ENCODE measurements at places on chromosomes 6 and 20.

GRCh38 chr20:43564993-43565757 is 6.3 kb downstream of the SGK2 start:
- no peak for DNase-seq

DNA sequence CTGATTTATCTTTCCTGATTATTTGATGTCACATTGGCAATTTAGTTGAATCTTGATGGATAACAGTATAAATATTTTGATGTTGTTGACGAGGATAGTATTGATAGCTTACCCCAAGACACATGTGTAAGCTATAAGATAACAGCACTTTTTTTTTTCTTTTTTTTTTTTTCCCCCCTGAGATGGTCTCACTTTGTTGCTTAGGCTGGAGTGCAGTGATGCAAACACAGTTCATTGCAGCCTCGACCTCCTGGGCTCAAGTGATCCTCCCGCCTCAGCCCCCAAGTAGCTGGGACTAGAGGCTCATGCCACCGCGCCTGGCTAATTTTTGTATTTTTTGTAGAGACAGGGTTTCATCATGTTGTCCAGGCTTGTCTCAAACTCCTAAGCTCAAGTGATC is 21.8 kb downstream of the MYO6 start:
- DNase-seq = no peak

DNA sequence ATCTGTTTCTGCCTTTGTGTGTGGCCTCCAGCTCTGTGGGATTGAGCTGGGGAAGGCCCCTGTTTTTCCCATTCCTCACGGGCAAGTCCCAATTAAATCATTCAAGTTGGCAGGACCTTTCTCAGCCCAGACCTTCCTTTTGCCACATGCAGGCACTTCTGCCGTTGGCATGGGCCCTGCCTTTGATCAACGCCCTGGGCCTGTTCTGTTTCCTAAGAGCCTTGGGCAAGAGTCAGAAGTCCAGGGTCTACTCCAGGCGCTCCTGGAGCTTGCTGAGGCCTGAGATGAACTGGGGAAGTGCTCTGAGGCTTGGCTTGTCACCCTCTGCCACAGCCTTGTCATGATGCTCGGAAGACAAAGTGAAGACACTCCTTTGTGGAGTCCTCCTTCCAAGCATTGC is 7.1 kb downstream of the IP6K3 start:
- no peak for DNase-seq

DNA sequence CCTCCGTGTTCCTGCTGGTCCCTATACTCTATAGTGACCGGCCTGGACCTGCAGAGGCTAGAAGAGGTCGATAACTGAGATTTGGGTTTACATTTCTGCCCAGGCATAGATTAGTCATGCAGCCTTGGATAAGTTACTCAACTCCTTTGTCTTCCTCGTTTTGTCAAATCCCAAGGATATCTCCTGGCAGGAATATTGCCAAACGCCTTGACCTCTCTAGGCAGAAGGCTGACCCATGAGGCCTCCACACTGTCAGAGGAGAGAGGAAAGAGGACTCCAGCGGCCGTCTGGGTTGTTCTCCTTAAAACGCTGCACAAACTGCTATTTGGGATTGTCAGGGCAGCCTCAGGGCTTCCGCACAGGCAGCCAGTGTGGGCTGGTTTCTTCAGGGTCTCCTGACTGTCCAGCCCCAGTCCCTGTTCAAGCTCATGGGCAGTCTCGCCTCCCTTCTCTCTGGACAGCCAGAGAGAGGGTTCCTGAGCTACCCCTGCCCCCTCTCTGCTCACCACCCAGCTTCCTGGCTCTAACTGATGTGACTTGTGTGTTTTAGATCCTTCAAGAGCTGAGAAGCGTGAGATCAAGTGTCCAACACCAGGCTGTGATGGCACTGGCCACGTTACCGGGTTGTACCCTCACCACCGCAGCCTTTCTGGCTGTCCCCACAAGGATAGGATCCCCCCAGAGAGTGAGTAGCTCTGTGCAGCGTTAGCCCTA is 44.7 kb upstream of the PCMTD2 start:
- no peak for DNase-seq

- peak; percentile 62 for DNase-seq
Observed at GRCh38 chr20:36614781-36615557, 9.4 kb downstream of the RAB5IF start.

DNA sequence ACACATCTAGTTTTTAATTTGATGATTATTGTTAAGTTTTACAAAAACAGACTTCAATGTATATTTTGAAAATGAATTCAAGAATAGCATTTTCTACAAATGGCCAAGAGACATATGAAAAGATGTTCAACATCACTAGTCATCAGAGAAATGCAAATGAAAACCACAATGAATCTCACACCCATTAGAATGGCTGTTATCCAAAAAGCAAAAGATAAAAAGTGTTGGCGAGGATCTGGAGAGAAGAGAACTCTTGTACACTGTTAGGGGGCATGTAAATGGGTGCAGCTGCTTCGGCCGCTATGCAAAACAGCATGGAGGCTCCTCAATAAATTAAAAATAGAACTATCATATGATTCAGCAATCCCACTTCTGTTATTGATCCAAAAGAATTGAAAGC is 185.8 kb upstream of the CCN2 start:
- no peak for DNase-seq

DNA sequence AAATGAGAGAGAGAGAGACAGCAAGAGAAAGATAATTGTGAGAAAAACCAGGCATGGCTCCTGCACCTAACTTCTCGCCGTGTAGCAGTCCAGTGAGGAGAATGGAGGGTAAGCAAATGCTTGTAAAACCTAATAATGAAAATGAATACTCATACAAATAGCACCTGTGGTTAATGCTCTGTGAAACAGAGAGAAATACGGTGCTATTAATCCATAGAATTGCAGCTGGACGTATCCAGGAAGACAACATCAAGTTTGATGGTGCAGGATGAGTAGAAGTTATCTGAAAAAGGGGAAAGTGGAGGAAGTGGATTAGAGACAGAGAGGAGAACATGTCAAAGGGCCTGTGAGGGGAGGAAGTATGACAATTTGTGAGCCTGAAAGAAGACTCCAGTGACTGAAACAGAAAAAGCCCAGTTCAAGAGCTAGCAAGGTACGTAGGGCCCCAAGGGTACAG is 89.4 kb upstream of the PAK5 start:
- DNase-seq = no peak

DNA sequence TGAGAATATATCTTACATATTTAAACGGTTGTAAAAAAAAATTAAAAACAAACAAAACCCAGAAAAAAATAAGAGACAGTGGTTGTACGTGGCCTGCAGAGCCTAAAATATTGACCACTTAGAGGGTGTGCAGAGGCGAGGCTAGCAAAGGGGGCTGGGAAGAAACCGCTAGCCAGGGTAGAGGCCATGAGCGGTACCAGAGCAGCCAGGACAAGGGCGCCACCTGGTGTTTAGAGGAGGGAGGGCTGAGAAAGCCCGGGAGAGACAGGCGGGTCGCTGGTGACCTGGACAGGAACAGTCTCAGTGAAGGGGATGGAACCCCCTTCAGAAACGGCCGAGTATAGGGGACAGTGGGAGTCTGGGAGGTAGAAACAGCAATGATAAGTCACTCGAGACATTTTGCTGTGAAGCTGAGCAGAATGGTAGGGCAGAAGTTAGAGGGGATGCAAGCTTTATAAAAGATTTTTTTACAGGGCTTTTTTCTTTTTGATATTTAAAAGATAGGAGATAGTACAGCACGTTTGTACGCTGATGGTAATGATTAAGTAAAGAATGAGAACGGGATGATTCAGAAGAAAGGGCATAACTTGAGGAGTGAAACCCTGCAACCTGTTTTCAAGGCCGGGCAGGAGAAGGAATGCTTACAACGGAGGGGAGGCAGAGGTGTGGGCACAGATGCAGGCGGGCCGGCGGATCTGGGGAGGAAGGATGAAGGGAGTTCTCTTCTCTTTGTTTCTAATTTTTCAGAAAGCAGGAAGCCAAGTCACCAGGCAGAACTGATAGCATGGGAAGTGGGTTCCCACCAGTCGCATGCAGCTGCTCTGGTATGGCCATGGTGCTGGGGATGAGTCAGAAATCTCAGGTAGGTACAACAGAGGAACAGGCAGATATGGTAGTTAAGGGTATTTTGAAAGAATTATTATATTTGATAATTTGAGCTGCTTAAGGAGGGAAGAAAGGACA is 76.2 kb downstream of the FAM229B start:
- DNase-seq = peak; percentile 57

GRCh38 chr6:73566954-73567591 is 46.2 kb upstream of the EEF1A1 start:
- peak; percentile 55 for DNase-seq

- DNase-seq = no peak
Observed at GRCh38 chr20:62917720-62918119, 8.6 kb downstream of the DIDO1 start.

DNA sequence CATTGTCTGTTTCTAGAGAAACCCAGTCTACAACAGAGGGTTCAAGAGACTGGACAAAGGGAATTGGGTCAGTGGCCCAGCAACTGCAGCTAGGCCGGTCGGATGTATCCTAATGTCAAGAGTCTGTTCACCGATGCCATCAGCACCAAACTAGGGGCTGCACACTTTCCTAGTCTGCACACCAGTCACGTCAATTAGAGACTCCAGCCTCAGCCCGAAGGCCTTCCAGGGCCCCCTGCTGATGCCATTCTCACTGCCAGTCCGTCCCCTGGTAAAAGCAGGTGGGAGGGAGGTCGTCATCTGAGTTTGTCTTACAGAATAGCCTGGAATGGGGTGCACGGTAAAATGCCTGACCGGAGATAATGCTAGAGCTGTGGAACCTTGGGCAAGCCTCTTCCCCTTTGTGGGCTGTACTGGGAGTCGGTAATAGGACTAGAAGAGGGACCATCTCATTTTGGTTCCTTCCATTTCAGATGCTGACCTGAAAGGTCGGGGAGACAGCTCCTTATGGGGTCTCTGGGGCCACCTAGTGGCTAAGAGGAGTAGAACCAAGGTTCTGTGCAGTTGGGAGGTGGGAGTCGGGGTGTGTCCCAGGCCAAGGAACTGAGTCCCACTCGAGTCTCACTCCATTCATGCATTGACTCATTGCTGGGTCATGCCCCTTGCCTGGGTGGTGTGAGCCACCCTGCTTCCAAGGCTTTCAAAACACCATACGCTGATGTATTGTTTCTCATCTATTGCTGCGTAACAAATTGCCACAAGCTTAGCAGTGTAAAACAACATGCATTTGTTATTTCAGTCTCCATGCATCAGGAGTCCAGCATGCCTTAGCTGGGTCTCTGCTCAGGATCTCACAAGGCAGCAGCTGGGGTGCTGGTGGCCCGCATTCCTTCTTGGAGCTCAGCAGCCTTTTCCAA is 5.1 kb downstream of the SOX12 start:
- DNase-seq = peak; percentile 61

DNA sequence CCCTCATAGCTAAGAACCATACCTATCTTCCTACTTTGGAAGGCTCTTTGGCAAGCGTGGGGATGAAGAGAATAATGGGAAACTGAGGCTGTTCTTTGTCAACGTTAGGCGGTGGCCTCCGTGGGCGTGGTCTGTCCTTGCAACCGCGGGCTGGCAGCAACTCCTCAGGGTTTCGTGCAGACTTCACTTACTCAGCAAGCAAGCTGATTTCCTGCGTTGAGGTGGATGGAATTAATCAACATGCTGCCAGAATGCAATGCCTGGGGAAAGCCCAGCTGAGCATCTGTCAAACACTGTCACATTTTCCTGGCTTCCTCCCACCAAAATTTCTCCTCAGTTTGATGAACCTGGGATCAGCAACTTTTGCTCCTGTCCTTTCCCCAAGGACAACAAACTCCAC is 9.2 kb upstream of the IL17F start:
- no peak for DNase-seq

GRCh38 chr20:57438552-57438951 is 47.4 kb downstream of the RBM38 start:
- no peak for DNase-seq

GRCh38 chr6:157049133-157049532 is 272.0 kb downstream of the ARID1B start:
- no peak for DNase-seq

GRCh38 chr6:149389509-149390297 is 10.4 kb upstream of the SUMO4 start:
- no peak for DNase-seq

DNA sequence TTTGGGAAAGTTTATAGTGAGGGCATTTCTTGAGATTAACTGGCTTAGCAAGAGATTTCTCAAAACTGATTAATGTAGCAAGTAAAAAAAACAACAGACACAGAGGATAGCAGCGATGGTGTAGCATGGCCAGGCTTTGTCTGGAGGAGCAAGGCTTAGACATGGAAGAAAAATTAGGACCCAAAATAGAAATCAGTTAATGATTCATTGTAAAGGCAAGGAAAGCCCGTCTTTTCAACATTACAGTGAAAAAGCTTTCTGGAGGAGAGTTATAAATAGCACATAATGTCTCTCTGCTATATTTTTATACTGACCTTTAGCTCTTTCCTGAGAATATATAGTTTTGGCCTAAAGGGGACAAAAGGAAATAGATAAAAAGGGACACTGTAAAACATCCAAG is 45.1 kb downstream of the FNDC1 start:
- DNase-seq = no peak

- no peak for DNase-seq
Observed at GRCh38 chr6:18076231-18076630, 46.2 kb downstream of the NHLRC1 start.

GRCh38 chr6:152121910-152122309 is 314.4 kb downstream of the ESR1 start:
- no peak for DNase-seq

- DNase-seq = no peak
Observed at GRCh38 chr6:44133003-44133931, 5.9 kb downstream of the TMEM63B start.
